ENCODE measurements at places on chromosomes 3 and 15.
A peak's percentile ranks its signal among the peaks of the same experiment; 100 is the strongest.

DNA sequence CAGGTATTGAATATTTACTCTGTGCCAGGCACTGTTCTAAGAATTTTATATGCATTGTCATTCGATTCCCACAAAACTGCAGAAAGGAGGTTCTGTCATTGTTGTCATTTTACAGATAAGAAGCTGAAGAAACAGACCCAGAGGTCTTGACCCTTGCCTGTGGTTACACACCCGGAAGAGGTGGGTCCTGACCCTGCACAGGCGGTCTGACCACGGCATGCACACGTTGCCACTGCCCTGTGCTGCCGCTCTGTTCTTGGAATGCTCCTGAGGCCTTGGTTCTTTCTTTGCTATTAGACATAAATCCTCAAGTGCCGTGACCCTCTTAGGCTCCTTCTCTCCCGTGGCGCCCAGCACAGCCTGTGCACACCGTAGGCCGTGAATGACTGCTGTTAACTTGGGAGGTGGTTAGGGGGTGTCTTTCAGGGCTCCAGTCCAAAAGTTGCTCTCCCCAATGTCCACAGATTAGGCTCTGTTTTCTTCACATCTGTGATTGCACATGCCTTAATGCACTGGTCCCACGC, 74.1 kb upstream of the PLXNA1 start:
- DNase-seq = no peak
- H3K27ac ChIP-seq = peak overlapping the region; percentile 34
- peaks cover 49% of the 10 kb centered on the region for H3K4me1 ChIP-seq
- no peaks in the 10 kb centered on the region for H3K27me3 ChIP-seq
- H3K4me3 ChIP-seq = no peak overlapping the region
- H3K36me3 ChIP-seq = no peaks in the 10 kb centered on the region

GRCh38 chr15:68208136-68208535, 3.0 kb upstream of the CALML4 start:
- peaks cover 10% of the 10 kb centered on the region for H3K36me3 ChIP-seq
- no peak overlapping the region for H3K4me3 ChIP-seq
- no peak overlapping the region for H3K27ac ChIP-seq
- no peaks in the 10 kb centered on the region for H3K27me3 ChIP-seq

GRCh38 chr3:183870563-183870962, 14.1 kb downstream of the PARL start:
- H3K27ac ChIP-seq = no peak overlapping the region
- H3K27me3 ChIP-seq = no peaks in the 10 kb centered on the region
- no peak for DNase-seq
- H3K36me3 ChIP-seq = peaks cover 7% of the 10 kb centered on the region

DNA sequence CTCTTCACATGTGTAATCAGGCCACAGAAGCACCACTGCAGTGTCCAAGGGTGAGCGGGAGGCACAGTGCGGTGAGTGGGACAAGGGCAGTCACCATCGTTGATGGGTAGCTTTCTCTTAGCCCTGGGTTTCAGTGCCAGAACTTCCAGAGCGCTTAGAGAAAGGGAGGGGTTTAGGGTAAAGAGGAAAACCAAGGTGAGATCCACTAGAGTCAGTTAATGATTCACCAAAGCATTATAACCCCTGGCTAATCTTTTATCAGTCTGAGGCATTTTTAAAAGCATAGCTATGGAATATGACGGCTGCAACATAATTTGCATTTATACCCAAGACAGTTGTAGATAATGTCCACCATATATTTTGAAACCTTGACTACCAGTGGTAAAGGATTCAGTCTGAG, 94.8 kb downstream of the SHQ1 start:
- no peak overlapping the region for H3K4me3 ChIP-seq
- peaks cover 3% of the 10 kb centered on the region for H3K36me3 ChIP-seq
- no peak overlapping the region for H3K27ac ChIP-seq
- no peak for DNase-seq

DNA sequence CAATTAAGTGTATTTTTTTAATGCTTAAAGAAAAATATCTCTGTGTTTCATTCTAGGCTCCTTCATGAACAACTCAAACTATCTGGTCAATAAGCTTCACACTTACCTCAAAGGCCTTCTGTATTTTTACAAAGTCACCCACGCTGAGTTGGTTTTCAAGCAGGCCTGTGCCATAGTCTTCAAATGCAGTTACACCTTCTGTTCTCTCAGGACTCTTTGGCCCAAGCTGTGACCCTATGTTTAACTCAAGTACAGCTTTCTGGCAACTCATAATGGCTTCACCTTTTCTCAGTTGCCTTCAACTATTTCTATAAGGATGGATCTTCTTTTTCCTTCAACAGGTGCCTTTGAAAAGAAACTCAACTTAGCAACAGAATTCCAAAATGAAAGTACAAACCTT, 587 bp downstream of the WDR49 start:
- H3K27me3 ChIP-seq = no peaks in the 10 kb centered on the region
- H3K36me3 ChIP-seq = no peaks in the 10 kb centered on the region
- no peak overlapping the region for H3K4me3 ChIP-seq
- no peak for DNase-seq
- no peaks in the 10 kb centered on the region for H3K4me1 ChIP-seq
